Activated effector memory CD4-positive, alpha-beta T cell treated with Interleukin-2 at 50 U/mL for 16 hours (primary cell): ENCODE measurements at places on chromosomes 3 and 15.

- no peak for DNase-seq
Measured at GRCh38 chr3:165749821-165750220, 87.4 kb downstream of the BCHE start.

- no peak for DNase-seq
Measured at GRCh38 chr15:65920825-65921309, 51.6 kb downstream of the RAB11A start.

GRCh38 chr3:48601622-48601994 lies 6.5 kb upstream of the COL7A1 start:
- DNase-seq, result no peak

DNA sequence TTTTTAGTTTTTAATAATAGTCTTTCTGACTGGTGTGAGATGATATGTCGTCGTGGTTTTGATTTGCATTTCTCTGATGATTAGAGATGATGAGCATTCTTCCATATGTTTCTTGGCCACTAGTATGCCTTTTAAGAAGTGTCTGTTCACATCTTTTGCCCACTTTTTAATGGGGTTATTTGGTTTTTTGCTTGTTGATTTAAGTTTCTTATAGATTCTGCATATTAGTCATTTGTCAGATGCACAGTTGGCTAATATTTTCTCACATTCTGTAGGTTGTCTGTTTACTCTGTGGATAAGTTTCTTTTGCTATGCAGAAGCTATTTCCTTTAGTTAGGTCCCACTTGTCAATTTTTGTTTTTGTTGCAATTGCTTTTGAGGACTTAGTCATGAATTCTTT lies 185.4 kb downstream of the SUCNR1 start:
- DNase-seq, result no peak

DNA sequence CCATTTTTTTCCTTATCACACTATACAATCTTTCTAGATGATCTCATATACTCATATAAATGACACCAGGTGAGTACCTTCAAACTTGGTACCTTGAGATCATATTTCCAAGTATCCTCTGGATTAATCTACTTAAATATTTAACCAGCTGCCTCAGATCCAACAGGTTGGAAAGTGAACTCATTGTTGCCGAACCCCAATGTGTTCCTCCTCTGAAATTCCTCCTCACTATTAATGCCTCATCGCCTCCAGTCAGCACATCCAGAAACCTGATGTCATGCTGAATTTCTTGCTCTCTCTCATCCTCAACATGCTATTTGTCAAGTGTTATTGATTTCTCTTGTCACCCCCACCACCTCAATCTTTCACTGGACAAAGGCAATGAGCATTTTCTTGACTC lies 221.8 kb downstream of the FMN1 start:
- DNase-seq, result no peak

GRCh38 chr3:77244981-77245380 lies 205.1 kb downstream of the ROBO2 start:
- no peak for DNase-seq

DNA sequence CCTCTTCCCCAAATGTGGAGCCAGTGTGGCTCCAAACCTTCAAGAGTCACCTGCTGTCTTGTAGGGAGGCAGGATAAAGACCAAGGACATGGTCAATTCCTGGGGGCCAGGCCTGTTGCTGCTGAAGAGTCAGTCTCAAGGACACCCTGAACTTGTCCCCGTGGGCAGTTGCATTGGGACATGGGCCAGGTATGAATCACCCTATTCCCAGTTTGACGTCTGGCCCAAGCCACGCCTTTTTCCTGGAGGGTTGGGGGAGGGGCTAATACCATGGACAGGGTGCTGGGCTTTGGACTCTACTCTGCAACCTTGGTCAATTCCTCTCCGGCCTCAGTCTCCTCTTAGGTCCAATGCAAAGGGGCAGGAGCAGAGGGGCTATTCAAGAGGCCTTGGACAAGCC lies 10.4 kb downstream of the ATP2B2 start:
- no peak for DNase-seq

GRCh38 chr15:22811640-22812039 lies 25.2 kb downstream of the NIPA1 start:
- no peak for DNase-seq

- no peak for DNase-seq
Measured at GRCh38 chr15:39330061-39330460, 250.8 kb upstream of the THBS1 start.

- no peak for DNase-seq
Measured at GRCh38 chr15:52857937-52858781, 68.0 kb upstream of the ONECUT1 start.

- DNase-seq, result no peak
Measured at GRCh38 chr15:26757141-26757540, 15.7 kb downstream of the GABRB3 start.

- DNase-seq, result no peak
Measured at GRCh38 chr3:57062101-57062631, 1.7 kb downstream of the SPATA12 start.

GRCh38 chr3:14216257-14217048 lies 37.8 kb downstream of the LSM3 start:
- peak; percentile 58 for DNase-seq

- no peak for DNase-seq
Measured at GRCh38 chr3:124117486-124117885, 125.6 kb upstream of the ROPN1 start.

DNA sequence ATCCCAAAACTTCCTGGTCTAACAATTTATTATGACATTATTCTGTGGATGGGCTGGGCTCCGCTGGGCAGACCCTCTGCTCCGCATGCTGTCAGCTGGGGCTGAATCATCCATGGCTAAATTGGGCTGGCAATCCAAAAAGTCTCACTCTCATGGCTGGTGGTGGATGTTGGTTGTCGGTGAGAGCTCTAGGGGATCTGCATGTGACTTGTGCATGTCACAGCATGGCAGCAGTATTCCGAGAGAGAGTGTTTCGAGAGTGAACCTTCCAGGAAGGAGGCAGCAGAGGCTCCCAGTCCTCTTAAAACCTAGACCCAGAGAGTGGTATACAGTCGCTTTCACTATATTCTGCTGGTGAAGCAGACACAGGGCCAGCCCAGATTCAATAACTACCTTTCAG lies 9.9 kb downstream of the RARB start:
- DNase-seq, result no peak

DNA sequence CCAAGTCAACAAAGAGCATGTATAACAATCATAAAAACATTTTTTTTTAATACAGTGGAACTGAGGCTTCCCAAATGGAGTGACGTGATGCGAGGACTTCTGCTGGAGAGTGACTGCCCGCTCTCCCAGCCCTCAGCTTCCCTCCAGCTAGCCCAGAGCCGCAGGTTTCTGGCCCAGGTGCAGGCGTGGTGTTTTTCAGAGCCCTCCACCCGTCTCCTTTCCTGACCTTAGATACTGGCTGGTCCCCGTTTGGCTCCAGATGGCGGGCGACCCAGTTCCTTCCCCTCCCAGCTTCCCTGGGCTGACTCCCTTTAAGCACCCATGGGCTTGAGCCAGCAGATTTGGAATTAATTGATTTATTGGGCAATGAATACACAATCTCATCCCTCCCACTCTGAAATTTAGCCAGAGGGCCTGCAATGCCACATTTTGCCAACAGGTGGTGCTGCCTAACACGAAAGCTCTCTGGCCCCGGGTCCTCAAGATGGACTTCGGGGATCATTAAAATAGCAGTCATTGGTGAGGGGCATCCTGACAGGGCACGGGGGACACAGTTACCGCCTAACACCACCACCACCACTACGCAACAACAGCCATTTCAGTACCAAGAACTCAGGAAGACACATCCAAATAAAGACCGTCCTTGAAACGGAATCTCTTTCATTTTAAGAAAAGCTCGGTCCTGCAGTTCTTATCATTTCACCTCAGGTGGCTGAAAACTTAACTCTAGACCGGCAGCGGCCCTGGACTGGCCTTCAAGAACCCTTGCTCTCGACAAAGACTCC lies 47.5 kb upstream of the MUC4 start:
- peak; percentile 59 for DNase-seq

- DNase-seq, result no peak
Measured at GRCh38 chr3:37987315-37987697, 3.3 kb upstream of the VILL start.

DNA sequence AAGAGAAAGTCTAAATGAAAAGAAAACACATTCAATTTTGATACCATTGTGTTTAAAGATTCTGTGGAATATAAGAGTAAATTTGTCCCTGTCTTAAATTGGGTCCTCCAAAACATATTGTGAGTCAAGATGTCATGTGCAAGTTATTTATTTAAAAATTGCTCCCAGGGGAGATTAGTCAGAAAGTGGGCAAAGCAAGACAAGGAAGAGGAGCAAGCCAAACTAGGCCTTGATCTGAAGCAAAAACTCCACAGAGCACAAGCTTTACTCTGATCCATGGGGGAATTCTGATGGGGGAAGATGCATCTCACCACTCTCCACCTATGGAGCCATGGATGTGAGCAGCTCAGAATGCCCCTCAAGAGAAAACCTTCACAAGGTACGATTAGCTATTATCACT lies 342.8 kb upstream of the IL12A start:
- DNase-seq, result no peak

- DNase-seq, result no peak
Measured at GRCh38 chr15:73116164-73116563, 63.9 kb downstream of the NEO1 start.

DNA sequence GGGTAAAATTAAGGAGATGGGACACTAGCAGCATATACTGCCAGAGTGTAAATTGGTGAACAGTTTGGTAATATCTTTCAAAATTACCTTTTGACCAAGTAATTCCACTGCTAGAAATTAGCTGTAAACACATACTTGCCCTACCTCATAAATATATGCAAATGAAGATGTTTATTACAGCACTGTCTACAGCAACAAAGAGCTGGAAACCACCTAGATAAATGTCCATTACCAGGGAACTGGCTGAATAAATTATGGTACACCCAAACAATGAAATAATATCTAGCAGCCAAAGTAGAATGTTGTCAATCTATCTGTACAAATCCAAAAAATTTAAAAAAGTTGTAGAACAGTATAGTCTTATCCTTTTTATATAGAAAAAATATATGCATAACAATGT lies 105.9 kb upstream of the FAM3D start:
- DNase-seq, result no peak

DNA sequence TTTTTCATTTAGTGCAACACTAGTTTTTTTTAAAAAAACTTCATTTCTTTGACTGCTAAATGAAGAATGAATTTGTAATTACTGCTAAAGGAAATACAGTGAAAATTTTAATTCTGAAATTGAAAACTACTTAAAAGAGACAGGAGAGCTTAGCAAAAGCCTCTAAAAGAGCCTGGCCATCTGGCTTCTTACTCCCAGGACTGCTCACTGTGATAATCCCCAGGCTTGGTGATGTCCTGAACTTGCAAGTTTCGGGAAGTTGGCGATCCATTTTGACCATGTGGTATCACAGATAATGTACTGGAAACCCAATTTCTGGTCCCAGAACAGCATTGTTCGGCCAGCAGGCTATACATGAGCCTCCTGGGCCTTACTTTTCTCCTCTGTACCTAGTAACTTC lies 292.1 kb downstream of the FGF12 start:
- DNase-seq, result no peak

- no peak for DNase-seq
Measured at GRCh38 chr15:81723113-81723651, 322.6 kb downstream of the MEX3B start.

- no peak for DNase-seq
Measured at GRCh38 chr3:1082108-1082507, 10.7 kb upstream of the CNTN6 start.

- DNase-seq, result no peak
Measured at GRCh38 chr15:78072080-78072892, 5.2 kb downstream of the TBC1D2B start.

GRCh38 chr3:178645503-178645902 lies 109.3 kb downstream of the KCNMB2 start:
- DNase-seq, result no peak

- no peak for DNase-seq
Measured at GRCh38 chr3:42166214-42166613, 75.1 kb downstream of the TRAK1 start.

- no peak for DNase-seq
Measured at GRCh38 chr15:45866616-45867015, 231.8 kb downstream of the SQOR start.

DNA sequence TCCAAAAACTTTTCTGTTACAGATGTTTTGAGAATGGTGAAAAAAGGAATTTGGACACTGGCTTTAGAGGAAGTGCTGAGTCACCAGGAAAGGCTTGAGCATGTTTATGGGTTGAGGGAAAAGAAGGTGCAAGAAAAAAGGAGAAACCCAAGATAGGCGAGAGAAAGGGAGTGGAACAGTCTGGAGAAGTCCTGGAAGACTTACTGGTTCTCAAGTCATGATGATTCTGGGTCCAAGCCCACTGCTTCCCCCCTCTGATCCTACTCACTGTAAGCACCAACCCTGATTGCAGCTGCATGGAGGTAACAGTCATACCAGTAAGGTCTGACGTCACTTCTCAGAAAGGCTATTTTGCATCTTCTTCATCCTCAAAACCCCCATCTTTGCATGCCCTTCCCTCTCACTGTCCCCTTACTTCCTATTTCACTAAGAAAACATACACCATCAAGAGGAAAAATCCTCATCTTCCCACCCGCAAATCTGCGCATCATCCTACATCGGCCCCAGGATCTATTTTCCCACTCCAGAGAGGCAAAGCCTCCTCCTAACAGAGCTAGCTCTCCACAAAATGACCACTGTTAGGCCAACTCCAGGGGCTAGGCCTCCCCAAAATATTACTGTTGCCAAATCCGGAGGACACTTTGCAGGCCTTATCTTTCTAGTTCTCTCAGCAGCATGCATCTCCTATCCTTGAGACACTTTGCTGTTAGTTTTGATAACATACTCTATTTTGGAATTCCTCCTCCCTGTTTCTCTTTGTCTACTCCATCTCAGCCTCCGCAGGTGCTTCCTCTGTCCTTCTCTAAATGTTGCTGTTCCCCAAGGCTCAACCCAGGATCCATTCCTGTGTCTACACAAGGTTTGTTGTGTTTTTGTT lies 3.2 kb upstream of the ATP13A3 start:
- no peak for DNase-seq

DNA sequence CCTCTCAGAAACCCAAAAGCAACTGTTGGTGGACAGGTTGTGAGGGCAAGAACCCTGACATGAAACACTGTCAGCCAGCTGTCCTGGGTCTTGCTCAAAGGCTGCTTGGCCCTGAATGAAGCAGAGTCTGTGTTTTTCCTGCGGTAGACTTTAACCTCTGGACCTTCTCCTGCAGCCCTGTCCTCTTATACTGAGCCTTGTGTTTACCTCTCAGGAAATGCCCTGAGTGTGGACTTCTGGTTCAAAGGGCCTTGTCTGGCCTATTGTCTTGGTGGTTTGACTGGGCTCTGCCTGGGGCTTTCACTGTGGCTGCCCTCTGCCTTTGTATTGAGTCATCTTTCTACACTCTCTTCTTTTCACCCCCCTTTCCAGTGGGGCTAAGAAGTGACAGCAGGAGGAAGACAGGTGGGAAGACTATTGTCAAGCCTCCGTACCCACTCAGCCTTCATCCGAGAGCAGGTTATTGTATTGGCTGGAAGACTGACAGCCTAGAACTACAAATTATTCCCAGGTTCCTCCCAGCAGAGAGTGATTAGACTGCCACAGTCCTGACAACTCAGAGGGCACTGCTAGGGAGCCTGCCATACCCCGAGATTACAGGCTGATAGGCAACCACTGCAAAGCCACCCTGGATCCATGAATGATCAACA lies 3.5 kb downstream of the SEC13 start:
- DNase-seq, result no peak
